ENCODE measurements at places on chromosomes 5 and 9.

DNA sequence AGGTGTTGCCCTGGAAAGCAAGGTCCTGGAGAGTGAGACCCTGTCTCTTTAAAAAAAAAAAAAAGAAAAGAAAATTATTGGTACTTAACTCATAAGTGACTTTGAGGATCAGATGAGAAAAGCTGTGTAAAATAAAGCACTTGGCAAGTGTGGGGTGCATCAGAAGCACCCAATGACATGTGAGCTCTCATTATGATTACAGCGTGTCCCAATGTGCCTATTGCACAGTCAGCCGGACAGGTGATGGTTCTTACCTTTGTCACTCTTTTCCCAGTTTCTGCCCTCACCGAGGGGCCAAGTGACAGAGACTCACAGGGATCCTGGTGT lies 40.4 kb upstream of the IL17B start:
- DNase-seq = no peak

DNA sequence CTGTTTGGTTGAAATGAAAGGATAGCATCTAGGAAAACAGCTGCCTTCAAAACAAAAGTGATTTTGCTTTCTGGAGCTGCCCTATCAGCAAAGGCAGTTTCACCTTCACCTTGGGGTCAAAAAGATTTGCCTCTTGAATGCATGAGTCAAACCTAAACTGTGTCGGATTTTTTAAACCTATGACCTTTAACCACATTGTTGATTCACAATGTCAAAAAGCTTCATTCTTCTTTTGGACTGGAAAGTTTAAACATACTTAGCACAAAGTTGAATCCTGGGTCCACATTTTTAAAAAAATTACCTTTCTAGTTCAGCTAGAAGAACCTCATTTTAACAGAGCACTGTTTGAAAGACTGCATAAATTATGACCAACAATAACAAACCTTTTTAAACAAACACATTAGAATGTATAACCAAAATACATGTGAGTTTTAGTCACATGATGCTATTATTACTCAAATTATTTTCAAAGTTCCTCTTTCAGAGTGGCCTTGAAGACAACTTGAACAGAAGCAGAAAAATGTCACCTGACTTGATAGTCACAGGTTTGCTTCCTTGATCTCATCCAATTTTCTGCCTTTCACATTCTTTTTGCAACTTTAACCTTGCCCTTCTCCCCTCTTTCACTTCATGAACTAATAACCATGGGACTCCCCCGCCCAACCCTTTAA lies 109.7 kb upstream of the LHFPL2 start:
- peak; percentile 92 for DNase-seq

DNA sequence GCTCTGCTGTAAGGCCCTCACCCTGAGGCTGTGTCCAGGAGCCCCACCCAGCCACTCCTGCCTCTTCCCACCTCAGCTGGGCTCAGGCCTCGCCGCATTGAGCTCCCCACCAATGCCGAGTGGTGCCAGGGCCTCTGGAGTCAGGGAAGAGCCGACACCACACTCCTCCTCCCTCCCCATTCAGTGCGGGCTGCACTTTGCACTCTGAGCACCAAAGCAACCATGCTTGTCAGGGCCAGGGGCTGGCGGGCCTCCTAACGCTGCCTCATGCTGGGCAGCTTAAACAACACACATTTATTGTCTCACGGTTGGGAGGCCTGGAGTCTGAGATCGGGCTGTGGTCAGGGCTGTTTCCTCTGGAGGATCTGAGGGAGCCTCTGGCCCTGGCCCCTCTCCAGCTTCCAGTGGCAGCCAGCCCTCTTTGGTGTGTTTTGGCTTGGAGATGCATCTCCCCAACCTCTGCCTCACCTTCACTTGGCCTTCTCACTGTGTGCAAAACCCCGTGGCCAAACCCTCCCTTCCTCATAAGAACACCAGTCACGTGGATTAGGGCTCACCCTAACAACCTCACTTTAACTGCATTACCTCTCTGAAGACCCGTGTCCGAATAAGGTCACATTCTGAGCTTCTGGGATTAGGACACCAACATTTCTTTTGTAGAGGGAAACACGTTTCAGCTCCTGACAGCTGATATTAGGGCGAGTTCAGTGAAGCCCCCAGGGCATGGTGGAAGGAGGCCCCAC lies 157.8 kb downstream of the MED10 start:
- no peak for DNase-seq

DNA sequence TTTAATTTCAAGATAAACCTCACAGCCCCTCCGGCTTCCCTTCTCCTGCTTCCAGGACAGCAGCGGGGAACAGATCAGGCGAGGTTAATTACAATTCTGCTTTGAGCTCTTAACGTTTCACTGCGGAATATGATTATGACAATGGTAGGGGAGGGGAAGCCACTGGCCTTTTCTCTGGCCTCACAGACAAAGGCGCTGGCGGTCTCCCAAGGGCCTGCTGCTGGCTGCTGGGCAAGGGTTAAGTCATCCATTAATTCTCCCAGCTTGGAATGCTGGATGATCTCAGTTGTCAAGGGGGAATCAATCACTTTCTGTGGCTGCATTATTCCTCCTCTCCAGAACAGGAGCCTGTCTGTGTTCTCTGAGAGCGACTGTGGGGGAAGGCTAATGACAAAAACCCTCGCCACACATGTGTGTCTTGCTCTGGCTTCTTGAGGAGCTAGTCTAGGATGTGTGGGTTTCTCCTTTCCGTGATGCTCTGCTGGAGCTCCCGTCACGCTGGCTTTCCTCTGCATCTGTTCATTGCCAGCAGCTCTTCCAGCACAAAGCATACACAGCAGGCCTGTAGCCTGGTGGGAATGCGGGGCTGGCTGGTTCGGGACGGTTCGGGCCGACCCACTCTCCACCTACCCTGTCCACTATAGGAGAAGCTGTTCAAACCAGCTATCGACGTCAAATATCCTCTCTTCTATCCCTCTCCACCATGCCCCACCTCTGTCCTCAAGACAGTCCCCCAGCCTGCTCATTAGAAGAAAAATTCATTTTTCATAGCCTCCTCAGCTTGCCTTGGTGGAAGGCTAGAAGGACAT lies 82.8 kb downstream of the DCP2 start:
- peak; percentile 87 for DNase-seq

DNA sequence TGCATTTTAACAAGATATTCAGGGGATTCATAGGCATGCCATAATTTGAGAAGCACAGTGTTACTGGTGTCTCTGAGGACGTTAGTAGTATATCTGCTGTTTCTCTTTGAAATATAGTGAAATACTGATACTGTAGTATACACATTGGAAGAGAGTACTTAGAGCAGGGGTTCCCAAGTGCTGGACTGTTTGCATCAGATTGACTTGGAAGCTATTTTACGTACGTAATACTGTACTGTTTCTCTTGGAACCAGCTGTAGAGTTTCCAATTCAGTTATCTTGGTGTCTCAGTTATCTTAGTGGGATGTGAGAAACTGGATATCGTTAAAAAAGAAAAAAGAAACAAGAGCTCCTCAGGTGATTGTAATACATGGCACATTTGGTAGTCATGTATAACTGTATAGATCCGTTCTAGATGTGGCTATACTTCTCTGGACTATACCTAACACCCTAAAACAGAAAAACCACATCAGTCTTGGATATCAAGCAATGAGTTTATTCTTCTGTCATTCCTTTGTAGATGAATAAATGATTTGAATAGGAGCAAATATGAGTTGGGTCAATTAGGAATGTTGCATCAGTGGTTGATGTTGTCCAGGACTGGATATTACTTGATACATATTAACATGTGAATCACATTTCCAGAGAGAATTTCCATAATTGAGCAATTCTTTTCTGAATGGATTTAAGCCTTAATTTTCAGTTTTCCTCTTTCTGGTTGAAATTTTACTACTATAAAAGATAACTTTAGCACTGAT lies 33.4 kb downstream of the PRRC1 start:
- peak; percentile 61 for DNase-seq

DNA sequence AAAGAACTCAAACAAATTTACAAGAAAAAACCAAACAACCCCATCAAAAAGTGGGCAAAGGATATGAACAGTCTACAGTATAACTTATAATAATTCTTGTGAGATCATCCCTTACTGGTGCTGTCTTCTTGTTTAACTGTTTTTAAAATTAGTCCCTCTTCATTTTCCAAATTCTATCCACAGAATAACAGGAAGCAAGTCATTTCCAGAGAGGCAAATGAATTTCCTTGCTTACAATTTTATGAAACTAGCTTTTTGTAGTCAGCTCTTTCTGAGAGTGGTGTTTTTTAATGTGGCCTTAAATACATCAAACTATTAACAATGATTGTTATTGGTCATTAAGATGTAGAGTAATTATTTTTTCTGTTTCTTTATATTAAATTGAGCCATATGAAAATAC lies 40.6 kb downstream of the FAM174A start:
- no peak for DNase-seq

DNA sequence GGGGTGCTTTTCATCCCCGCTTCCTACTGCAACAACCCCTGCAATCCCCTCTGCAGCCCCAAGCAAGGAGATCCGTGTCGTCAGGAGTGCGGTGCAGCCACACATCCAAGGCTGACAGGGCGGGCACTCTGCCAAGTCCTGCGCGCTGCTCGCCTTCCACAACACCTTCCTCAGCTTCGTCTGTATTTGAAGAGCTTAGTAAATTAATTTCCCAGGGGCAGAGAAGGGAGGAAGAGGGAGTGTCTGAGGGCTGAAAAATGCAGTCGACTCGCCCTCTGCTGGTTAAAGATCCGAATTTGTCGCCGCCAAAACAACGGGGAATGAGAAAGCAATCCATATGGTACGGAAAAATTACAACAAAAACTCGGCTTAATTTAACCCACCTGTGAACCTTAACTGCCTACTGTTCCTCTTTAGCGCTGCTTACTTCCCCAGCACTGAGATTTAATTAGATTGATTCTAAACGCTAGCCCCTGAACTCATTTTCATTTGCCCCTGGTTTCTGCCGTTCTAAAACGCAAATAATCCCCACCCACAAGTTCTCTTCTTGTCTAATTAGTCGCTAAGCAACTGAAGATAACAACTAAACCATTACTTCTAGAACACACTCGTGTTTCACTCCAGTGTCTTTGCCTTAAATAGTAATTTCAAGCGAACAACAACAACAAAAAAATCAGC lies 10.9 kb upstream of the PCDHB1 start:
- DNase-seq = no peak

DNA sequence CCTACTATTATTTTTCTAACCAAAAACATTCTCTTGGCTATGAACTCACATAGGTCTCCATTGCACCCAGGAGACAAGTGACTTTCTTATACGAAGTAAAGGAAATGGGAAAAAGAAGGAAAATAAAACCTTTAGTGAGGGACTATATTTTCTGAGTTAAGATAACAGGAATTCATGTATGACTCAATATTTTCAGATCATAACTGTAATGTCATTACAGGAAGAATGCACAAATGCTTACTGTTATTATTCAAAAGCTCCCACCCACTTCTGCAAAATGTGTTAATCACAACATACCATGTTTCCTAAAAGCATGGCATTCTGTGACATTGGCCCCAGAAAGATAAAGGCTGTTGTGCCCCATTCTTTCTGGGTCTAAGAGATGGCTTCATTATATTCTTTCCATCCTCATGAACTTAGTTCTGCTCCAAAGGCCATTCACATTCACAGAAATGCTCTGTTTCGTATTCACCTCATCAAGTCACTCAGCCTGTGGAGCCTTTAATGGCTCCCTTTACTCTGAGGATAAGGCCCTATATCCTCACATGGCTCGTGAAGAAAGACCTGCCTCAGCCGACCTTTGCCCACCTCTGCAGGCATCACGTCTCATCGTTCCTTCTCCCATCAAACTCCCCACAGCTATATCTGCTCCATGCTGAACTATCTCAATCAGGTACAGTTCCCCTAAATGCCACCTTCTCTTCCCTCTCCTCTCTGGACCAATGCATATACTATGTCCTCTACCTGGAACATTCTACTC lies 77.0 kb downstream of the ABCA1 start:
- DNase-seq = no peak

DNA sequence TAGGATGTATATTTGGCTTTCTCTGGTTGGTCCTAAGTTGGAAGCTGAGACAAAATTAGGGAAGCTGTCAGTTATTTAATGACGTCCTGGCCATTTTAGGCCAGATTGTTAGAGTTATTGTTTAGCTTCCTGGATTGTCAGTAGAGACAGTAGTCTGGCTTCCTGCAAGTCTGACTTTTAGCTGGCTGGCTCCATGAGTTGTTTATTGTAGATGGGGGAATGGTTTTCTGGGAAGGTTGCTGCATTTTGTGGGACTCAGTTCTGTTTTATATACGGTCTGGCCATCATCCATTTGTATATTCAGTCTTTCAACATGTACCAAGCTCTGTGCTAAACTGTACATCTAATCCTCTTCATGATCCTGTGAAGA lies 68.3 kb downstream of the SGCD start:
- no peak for DNase-seq

GRCh38 chr5:75044406-75044805 lies 8.0 kb downstream of the GCNT4 start:
- no peak for DNase-seq

GRCh38 chr9:125370786-125371185 lies 109.2 kb downstream of the GAPVD1 start:
- DNase-seq = no peak

- no peak for DNase-seq
Observed at GRCh38 chr5:101346906-101347305, 443.8 kb upstream of the ST8SIA4 start.

DNA sequence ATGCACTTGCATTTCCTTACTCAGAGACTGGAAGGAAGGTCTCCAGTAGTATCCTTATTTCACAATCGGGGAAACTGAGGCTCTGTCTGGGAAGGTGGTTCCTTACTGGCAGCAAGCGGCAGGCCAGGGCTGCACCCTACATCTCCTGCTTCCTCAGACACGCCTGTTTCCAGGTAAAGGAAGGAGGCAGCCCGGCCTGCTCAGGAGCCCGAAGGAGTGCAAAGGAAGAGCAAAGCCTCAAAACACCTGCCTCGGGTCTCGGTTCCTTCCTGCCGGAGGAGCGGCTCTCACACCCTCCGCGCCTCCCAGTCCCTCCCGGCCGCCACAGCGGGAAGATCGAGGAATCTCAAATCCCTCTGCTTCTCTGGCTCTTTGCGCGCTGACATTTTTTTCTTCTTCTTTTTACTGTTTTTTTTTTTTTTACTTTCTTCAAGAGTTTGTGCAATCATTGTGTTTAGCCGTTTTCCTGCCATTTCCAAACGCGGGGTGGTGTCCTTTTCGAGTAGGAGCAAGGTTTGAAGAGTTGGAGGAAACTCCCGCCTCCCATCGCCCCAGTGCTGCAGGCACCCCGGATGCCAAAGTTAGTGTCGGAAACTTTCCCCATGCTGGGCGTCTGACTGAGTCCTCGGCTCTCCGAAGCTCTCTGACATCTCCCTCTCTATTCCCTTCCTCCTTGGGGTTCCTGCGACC lies 1.0 kb downstream of the GGTA1 start:
- DNase-seq = peak; percentile 21

DNA sequence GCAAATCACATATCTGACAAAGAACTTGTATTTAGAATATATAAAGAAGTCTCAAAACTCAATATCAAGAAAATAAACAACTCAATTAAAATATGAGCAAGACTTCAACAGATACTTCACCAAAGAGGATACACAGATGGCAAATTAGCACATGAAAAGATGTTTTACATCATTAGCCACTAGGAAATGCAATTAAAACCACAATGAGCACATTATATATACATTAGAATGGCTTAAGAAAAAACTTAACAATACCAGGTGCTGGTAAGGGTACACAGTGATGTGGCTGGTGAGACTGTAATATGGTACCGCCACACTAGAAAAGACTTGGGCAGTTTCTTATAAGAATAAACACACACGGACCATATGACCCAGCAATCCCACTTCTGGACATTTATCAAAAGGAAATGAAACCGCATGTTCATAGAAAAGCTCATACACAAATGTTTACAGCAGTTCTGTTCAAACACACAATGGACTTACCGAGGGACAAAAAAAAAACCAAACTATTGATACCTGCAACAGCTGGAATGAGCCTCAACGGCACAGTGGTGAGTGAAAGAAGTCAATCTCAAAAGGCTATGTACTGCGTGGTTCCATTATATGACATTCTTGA lies 27.6 kb downstream of the SEMA4D start:
- DNase-seq = no peak
